ENCODE measurements at places on chromosomes 2 and 18. TPM values are rescaled to one million over a fixed set of nuclear protein-coding genes. Genes with fewer than 3 reads are reported as not detected.

- no peak for DNase-seq
Observed at GRCh38 chr18:38241736-38242135, 676.1 kb upstream of the CELF4 start.

The CRACDL gene
- total RNA-seq, result 3.3 TPM

DNA sequence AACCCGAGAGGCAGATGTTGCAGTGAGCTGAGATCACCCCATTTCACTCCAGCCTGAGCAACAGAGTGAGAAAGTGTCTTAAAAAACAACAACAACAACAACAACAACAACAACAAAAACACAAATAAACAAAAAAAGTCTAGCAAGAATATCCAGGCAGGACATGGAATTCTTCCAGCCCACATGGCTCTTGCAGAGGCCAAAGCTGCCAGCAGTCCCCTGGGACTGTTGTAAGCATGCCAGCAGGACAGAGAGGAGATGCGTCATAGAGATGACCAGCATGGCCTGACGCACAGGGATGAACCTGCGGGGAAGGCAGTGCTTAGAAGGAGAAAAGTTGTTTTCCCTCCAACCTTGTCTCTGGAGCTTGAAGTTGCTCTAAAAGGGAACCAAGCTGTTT lies 182.3 kb upstream of the PGAP1 start:
- peak; percentile 74 for DNase-seq

GRCh38 chr2:105649534-105649933 lies 95.2 kb upstream of the NCK2 start:
- no peak for DNase-seq

GRCh38 chr2:206442474-206442832 lies 879 bp upstream of the ADAM23 start:
- DNase-seq, result no peak

All from dermis blood vessel endothelial cell (primary cell).